ENCODE measurements at places on chromosomes 2 and 18. TPM values are rescaled to one million over a fixed set of nuclear protein-coding genes. Genes with fewer than 3 reads are reported as not detected.

NYAP2 gene
- not detected for total RNA-seq

- no peak for DNase-seq
Observed at GRCh38 chr2:105325389-105325963, 4.1 kb downstream of the TGFBRAP1 start.

DNA sequence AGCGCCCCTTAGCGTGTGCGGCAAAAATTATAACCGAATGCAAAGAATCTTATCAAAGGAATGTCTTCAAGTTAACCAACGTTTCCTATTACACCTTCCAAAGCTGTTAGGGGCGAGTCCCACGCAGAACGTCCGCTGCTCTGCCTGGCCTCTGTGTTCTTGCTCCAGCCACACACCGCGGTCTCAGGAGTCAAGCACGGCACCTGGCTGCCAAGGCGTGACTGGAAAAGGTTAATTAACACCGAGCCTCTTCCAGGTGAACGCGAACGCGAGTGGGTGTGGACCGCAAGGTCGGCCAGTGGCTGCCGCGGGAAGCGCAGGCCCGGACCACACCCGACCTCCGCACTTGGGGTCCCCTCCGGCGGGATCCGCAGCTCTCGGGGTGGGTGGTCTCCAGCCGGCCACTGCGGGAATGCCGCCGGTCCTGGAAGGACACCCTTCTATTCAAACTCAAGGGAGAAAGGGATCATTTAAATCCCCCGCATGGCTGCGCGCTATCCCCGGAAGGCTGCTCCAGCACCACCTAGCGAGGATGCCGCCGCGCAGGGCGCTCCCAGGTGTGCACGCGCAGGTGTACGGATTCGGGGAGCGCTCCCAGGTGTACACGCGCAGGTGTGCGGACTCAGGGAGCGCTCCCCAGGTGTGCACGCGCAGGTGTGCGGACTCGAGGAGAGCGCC lies 830 bp downstream of the CYB5A start:
- DNase-seq, result no peak

DNA sequence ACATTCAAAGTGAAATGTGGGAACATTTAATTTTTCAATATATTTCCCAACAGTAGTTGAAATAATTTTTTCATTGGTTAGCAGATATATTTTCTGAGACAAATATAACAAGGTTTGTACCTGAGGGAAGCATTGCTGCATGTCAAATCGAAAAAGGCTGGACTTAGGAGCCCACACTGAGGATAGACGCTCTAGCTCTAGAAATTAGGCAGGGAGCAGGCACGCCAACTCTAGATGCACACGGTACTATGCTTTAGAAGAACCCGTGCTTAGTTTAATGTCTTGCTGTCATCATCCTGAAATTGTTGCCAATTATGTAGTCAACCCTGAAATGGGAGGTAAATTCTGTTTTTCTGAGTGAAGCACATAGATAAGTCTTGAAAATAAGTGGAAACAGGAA lies 731.1 kb upstream of the ZNF804A start:
- DNase-seq, result no peak

GRCh38 chr2:16014041-16014787 lies 73.9 kb downstream of the MYCN start:
- DNase-seq, result no peak

DNA sequence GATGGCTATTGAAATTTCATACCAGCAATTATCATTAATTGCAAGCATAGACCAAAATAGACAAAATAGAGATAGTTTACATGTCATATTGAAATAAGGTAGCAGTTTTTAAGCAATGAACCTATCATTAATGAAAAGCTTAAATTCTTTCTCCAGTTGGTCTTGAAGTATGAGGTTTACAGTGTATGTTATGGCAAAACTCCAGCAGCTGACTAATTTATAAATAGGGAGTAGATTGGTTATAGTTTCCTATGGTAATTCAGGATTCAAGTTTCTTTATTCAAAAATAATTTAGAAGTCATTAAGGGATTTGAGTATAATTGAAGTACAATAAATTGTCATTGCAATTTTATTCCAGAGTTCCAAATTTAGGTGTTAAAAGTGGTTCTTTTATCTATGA lies 69.6 kb upstream of the COL5A2 start:
- no peak for DNase-seq

- DNase-seq, result no peak
Observed at GRCh38 chr2:112954364-112954763, 23.4 kb upstream of the IL36G start.

RESP18 gene
- total RNA-seq, result not detected

DNA sequence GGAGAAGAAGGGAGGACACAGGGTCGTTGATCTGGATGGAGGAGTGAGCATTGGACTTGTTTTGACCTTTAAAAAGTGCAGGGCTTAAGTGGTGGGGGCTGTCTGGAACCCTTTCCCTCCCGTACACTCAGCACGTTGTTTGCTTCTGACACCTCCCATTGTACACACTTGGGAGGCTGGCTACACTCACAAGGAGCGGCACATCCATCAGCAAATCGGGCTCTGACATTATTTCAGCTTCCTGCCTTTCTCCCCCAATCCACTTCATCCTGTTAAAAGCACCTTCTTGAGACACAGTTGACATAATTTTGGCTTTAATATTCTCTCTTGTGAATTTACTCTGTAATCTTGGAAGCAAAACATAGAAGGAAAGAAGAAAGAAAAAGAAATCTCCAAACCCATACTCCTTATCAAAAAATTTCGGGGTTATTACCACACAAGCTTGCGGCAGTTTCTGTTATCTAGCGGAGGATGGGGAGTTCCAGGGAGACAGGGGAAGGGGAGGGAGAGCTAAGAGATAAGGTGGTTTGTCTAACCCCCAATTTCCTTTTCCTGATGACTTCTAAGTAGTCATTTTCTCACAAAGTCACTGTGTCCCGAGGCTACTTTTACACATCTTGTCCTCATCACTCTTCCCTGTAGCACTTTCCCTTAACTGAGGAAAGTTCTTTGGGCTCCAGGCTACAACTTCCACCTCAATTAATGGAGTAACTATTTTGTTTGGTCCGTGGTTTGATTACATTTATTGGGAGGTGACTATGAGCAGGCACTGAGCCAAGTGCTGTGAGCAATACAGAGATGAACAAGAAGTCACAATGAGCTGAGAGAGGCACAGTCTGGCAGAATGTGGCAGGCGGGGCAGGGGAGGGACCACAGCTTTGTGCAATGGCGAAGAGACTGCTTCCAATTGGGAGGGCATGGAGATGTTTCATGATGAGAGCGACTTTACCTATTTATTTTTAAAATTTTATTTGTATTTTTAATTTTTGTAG lies 240.1 kb upstream of the MEX3C start:
- no peak for DNase-seq

HAAO gene
- not detected for total RNA-seq

All from activated CD4-positive, alpha-beta T cell treated with anti-CD3 and anti-CD28 coated beads, Interleukin-2, amount 10 ng/mL, durations not matched to agents 7 days and 5 days (primary cell).